ENCODE measurements at places on chromosomes 4 and X. TPM values are rescaled to one million over a fixed set of nuclear protein-coding genes. Genes with fewer than 3 reads are reported as not detected.

Gene GRK4
- total RNA-seq, result 1.1 TPM

Gene MXRA5
- not detected for total RNA-seq

Gene TEC
- total RNA-seq, result 2.5 TPM

Gene TRIM61
- total RNA-seq, result not detected

Gene TLR2
- total RNA-seq, result 0.79 TPM

Gene BMP3
- total RNA-seq, result not detected

Gene MAGEC1
- total RNA-seq, result not detected

Gene KIF4A
- 29.1 TPM for total RNA-seq

Gene ARMCX6
- 51.0 TPM for total RNA-seq

Gene CTAG1A
- not detected for total RNA-seq

Gene SPP1
- 200 TPM for total RNA-seq

Gene HAND2
- total RNA-seq, result 0.65 TPM

Gene DUSP21
- total RNA-seq, result not detected

Gene GCNA
- 1.7 TPM for total RNA-seq

Gene ATP6AP2
- 148 TPM for total RNA-seq

Gene RAB9B
- not detected for total RNA-seq

Gene NHS
- 2.1 TPM for total RNA-seq

Gene TMEM131L
- total RNA-seq, result 6.1 TPM

Gene MTM1
- total RNA-seq, result 6.5 TPM

Gene NCAPG
- total RNA-seq, result 22.1 TPM

Gene PAGE1
- not detected for total RNA-seq

Gene ARMCX1
- 0.34 TPM for total RNA-seq

Gene HOPX
- total RNA-seq, result not detected

Gene CXCL8
- 9.0 TPM for total RNA-seq

Gene JCHAIN
- total RNA-seq, result not detected

Gene MAGEE1
- 3.5 TPM for total RNA-seq

Gene GLRA2
- total RNA-seq, result not detected

Gene ZXDA
- total RNA-seq, result 1.8 TPM

Gene UGT2A1
- not detected for total RNA-seq

Gene NWD2
- total RNA-seq, result not detected

Gene NAA15
- total RNA-seq, result 26.5 TPM

Gene TRIM75
- total RNA-seq, result not detected

Gene PPEF2
- not detected for total RNA-seq

Gene MAOB
- 0.19 TPM for total RNA-seq

Gene HSFX2
- total RNA-seq, result 0.27 TPM

Gene MSN
- total RNA-seq, result 307 TPM
